ENCODE measurements at places on chromosomes 16 and 17. TPM values are rescaled to one million over a fixed set of nuclear protein-coding genes. Genes with fewer than 3 reads are reported as not detected.

DNA sequence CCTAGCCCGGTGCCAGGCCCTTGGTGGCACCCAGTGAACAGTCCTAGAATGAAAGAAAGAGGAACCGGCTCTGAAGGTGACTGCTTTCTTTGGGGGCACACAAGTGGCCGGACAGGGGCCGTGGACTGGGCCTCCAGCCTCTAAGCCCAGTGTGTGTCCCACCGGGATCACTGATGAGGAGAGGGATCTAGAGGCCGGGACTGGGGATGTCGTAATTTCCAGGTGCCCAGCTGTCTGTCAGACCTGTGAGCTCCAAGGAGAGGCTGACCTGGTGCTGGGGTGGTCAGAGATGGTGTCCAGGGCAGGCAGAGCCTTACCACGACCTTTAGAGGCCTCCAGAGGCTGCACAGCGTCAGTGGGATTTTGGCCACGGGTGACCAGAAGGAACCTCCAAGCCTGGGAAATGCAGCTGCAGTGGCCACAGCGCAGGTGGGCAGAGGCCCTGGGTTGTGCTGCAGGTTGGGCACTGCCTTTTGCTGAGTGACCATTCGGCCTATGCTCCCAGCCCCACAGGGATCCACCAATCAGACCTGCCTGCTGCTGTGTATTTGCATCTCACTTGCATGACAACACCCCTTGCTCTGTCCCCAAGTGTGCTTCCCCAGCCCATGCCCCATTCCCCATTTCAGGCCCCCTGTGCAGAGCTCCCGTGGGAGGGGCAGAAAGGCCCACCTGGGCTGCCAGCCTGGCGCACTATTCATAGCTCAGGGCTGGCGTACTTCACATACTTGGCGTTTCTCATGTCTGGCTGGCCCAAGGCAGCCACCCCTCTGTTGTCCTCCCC, 12.5 kb downstream of the ARHGAP23 start:
- DNase-seq, result no peak

Gene AOC3
- polyA plus RNA-seq, result 4.9 TPM

DNA sequence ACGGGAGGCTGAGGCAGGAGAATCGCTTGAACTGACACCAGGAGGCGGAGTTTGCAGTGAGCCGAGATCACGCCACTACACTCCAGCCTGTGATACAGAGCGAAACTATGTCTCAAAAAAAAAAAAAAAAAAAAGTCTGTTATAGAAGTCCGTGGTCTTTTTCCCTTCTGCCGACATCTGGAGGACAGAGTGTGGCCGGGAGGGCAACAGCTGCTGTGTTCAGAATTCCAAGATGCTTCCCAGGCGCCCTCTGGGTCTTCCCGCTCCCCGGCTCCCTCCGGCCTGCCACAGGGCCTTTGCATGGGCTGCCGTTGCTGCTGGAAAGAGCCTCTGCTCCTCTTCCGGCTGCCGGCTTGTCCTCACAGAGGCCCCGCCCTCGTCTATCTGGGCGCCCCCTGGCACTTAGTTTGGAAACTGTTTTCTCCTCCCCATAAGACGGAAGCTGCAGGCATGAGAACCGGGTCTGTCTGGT, 2.4 kb upstream of the CACNA1H start:
- no peak for DNase-seq

DNA sequence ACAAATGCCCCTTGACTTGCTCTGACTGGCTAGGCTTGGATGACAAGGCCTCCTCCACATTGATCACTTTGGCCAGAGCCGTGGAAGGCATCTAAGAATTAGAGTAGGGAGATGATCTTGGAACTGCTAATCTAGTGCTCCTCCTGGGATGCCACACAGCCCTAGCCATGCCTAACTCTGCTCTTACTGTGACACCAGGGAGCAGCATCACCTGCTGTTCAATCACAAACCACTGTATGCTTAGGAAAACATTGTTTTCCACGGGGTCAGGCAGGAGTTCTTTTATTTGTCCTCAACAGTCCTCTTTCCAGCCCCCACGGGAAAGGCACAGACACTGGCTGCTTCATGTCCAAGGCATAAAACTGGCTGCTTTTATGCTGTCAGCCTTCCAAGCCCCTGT, 46.3 kb downstream of the C16orf78 start:
- no peak for DNase-seq

DNA sequence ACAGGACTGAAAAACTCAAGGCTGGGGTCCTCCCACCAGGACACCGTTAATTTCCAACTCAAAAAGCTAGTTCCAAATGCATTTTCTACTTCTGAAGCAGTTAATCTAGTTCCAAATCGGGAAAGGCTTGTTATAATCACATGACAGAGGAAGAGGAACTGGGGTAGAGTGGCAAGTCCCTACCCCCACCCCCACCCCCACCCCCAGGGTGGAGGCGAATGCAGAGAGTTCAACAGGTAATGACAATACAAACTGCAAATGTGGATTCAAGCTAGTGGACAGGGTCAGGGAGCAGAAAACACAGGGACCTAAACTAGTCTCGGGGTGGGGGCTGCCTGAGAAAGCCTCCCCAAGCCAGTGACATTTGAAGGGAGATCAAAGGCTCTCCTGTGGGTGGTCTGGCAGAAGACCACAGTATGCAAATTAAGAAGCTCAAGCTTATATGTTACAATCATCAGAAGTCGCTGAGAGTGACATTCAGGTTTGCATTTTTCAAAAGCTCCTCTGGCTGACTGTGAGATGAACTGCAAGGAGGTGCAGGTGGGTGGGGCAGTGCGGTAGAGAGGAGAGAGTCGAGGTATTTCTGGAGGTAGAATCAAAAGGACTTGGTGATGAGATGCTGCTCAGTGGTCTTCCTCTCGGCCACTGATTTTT, 56.4 kb upstream of the SLC25A19 start:
- DNase-seq, result no peak

DNA sequence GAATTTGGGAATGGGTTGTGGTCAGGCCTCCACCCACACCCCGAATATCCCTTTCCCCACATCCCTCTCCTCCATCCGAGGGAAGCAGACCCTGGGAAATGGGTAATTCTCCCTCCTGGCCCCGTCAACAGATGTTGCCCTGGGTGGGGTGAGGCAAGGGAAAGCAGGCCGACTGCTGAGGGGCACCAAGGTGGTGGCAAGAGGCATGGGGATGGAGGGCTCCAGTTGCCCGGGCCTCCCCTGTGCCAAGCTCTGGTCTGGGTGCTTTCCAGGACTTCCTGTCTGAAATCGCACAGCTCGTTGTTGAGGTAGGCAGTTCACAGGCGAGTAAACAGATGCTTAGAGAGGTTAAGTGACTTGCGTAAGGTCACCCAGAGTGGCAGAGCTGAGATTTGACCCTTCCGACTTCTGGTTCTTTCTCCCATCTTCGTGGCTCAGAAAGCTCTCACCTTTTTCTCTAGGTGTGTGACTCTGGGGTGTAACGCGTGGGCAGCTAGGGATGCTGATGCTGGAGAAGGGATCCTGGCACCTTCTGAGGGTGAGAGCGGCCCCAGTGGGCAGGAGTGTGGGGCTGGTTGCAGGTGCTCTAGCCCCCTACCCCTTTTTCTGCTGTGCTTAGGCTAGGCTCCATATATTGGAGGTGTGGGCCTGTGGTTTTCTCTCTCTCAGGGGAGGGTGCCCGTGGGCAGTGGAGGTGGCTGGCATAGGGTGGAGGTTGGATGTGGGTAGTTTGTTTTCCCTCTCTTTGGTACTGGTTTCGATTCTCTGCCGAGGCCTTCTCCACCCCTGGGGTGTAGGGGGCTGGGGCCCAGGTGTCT, 17.2 kb downstream of the RARA start:
- DNase-seq, result no peak

- no peak for DNase-seq
Observed at GRCh38 chr16:88058136-88058535, 106.9 kb downstream of the BANP start.

GRCh38 chr17:78905116-78905515, 2.1 kb upstream of the CEP295NL start:
- DNase-seq, result no peak

DNA sequence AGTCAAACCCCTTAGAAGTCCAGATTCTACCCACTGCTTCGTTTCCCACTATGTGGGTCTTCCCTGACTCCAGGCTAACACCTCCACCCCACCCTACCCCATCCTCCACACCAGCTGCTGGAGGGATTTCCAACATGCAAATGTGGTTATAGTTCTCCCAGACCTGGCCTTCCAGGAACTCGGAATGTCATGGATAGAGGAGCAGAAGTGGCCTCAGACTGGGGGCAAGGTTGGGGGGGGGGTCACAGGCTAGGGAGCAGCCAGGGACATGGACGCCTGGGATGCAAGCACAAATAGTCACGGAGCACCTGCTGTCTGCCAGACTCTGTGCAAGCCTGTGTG, 2.0 kb downstream of the CAMKK1 start:
- no peak for DNase-seq

DNA sequence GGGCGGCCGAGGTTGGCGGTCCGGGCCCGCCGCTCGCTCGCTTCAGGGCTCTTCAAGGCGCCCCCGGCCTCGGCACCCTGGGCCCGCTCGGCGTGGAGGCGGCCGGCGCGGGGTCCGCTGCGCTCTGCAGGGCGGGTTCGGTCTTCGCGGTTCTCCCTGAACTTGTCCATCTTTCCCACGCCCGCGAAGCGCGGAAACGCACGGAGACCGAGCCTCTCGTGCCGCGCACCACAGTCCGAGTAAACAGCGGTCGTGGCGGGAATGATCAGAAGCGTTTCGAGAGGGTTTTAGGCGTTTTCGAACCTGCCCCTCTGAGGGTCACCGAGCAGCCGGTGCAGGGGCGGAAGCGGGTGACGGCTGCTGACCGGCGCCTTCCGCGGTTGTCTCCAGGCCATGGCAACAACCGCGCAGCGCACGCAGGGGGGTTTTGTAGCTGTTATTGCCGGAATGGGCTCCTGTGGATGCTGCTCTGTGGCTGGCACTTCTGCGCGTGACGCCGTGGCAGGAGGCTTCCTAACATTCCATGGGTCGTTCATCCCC, 414 bp downstream of the NARF start:
- no peak for DNase-seq

Measured in left kidney (tissue), 8 donors.